ENCODE measurements at places on chromosomes 1 and 21. TPM values are rescaled to one million over a fixed set of nuclear protein-coding genes. Genes with fewer than 3 reads are reported as not detected.

C1orf53 gene
- 0.82 TPM for total RNA-seq

SLC22A15 gene
- total RNA-seq = 32.8 TPM

GRCh38 chr1:184621260-184621659 lies 133.4 kb downstream of the EDEM3 start:
- DNase-seq = no peak

GRCh38 chr1:205441716-205442050 lies 14.2 kb downstream of the BLACAT1 start:
- no peak for DNase-seq

- DNase-seq = no peak
These were observed 838 bp upstream of the GRIK3 start for GRCh38 chr1:37035014-37035691.

- no peak for DNase-seq
These were observed 114.8 kb upstream of the PTGFR start for GRCh38 chr1:78375996-78376395.

DNA sequence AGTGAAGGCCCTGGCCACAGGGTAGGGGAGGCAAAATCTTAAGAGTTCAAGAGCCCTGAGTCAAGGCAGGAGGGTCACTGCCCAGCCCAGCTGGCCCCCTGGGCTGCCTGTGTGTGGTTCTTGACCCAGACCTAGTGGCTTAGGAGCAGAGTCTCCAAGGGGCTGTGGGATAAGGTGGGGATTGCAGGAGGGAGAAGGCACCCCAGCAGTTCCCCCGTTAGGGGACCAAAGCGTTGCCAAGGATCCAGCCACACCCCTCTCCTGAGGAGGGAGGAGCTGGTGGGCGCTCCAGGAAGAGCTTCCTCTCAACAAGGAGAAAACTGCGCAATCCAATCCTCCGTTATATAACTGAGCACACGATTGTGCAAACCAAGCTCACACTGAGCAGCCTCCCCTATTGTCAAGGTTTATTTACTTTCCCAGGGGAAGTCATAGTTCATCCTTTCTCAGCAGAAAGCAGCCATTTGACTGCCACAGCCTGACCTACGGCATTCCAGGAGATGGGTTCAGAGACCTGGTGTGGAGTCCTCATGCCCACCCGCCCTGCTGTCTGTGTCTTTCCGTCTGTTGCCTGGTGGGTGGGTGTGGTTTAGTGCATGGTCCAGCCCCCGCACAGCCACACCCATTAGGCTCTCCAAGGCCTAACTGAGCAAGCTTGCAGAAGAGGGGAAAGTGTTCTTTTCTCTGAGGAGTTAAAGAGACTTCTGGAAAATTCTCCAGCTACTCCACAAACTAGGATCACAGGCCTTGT lies 3.5 kb downstream of the EPHX1 start:
- no peak for DNase-seq

DNA sequence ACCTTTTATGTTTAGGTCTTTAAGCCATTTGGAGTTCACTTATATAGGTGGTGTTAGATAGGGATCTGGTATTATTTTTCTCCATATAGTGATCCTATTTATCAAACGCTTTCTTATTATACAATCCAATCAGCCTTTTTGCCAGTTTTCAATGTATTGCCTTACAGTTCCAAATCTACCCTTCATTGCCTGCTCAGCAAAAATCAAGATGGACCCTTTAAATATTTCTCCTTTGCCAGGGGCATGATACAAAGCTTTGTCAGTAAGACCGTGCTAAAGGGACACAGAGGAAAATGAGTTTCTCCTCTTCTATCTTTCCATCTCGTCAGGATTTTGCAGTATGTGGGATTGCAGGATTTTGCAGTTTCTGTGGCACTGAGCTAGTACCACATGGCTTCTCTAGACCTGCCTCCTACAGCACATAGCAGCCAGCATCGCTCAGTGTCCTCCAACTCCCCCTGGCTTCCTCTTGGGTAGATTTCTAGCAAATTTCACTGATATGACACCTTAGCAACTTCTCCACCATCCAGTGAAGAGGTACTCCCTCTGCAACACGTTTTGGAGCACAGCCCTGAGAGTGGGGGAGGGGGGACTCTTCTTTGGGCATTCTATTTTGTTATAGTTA lies 22.5 kb upstream of the CAP1 start:
- DNase-seq = no peak

Measured in cerebellum (tissue), 4 donors.